ENCODE measurements at places on chromosomes 13 and 19.

- DNase-seq, result no peak
Observed at GRCh38 chr13:29227576-29227975, 367.9 kb downstream of the SLC7A1 start.

DNA sequence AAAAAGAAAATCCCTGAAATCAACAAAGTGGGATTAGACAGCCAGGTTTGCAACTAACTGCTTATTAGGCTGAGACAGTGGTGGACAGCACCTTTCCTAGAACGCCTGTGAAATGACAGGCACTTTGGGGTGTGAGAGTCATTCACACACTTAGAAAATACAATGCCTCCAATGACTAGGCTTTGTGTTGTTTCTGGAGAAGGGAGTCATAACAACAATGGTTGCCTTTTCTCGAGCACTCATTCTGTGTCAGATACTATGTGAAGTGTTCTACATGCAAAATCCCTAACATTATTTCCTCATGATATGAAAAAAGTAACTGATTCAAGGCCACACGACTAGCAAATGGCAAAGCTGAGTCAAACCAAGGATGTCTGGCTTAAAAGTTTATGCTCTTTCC, 41.2 kb downstream of the SACS start:
- no peak for DNase-seq

- no peak for DNase-seq
Observed at GRCh38 chr13:100890645-100891044, 216.1 kb upstream of the TMTC4 start.

DNA sequence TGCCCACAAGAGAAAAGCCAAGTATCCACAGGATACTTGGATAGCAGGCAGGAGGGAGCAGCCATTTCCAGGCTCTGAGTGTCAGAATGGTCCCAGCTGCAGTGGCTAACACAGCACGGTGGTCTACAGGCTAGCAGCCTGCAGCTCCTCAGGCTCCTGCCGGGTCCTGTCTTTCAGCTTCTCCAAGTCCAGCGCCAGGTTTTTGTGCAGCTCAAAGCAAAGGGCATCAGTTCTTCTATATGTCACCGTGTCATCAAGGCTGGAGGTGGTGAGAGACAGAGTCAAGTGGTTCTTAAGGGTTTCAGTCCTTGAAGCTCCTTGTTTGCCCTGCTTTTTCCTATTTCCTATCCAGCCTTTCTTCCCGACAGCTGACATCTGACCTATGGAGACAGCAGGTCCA, 188.6 kb downstream of the NUFIP1 start:
- no peak for DNase-seq

- DNase-seq, result no peak
Observed at GRCh38 chr13:33178209-33178840, 107.2 kb downstream of the STARD13 start.

Measured in neuronal stem cell (in vitro differentiated cells).